ACHN (cell line): ENCODE measurements at places on chromosomes 1 and 21.
A peak's percentile ranks its signal among the peaks of the same experiment; 100 is the strongest.

GRCh38 chr1:9809100-9809510 lies 14.7 kb downstream of the CLSTN1 start:
- DNase-seq: peak; percentile 38

DNA sequence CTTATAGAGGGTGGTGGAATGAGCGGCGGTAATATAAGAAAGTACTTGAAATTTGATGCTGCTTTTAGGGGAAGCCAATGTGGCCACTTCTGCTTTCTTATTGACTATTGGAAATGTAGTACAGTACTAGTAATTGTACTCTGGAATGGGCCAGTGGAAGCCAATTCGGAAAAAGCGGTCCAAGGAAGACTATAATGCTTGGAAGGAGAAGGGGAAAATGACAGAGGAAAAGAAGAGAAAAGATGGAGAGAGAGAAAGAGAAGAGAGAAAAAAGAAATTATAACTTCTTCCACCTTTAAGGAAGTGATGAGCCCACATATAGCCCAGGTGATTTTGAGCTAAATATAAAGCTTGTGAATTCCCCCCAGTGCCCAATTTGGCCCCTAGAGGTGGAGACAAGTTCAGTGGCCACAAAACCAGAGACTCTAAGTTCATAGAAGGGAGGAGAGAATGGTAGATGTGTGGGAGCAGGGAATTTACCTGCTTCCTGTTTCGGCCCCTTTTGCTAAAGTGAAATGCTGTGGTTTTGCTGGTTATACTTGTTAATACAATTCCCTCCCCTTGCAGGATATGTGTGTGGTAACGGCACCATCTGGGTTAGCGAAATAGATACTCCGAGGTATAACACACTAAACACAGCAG lies 35.7 kb upstream of the DUSP10 start:
- DNase-seq: no peak

GRCh38 chr1:236754525-236755210 lies 40.4 kb upstream of the MTR start:
- no peak for DNase-seq

GRCh38 chr1:167695147-167695546 lies 26.6 kb upstream of the MPZL1 start:
- DNase-seq: no peak

DNA sequence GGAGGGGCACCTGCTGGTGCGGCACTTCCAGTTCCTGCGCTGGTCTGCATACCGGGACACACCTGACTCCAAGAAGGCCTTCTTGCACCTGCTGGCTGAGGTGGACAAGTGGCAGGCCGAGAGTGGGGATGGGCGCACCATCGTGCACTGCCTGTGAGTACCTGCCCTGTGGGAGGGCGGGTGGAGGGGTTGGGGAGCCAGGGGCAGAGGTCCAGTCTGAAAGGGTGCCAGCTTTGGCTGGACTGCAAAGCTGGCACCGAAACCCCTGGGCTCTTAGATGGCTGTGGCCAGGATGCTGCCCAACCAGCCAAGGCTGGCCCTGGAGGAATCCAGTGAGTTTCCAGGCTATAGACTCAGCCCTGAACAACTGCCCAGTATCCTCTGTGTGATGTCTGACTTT lies 87.3 kb downstream of the PTPRU start:
- DNase-seq: no peak

GRCh38 chr1:174157157-174157806 lies 2.0 kb upstream of the RABGAP1L start:
- no peak for DNase-seq

DNA sequence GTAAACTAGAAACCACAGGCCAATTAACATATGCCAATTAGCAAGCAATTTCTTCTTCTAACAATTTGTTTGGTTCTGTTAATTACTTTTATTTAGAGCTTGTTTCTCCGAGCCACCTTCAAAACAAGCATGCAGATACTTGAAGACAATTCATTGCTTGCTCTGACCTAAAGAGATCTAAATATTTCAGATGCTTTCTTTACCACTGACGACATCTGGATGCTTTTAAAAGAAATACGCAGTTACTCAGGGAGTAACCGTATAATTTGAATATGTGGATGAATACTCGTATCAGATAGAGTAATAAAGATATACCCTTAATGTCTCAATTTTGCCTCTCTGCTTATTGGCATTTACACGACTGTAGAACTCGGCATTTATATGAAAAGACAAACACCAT lies 390.0 kb downstream of the DISC1 start:
- no peak for DNase-seq

DNA sequence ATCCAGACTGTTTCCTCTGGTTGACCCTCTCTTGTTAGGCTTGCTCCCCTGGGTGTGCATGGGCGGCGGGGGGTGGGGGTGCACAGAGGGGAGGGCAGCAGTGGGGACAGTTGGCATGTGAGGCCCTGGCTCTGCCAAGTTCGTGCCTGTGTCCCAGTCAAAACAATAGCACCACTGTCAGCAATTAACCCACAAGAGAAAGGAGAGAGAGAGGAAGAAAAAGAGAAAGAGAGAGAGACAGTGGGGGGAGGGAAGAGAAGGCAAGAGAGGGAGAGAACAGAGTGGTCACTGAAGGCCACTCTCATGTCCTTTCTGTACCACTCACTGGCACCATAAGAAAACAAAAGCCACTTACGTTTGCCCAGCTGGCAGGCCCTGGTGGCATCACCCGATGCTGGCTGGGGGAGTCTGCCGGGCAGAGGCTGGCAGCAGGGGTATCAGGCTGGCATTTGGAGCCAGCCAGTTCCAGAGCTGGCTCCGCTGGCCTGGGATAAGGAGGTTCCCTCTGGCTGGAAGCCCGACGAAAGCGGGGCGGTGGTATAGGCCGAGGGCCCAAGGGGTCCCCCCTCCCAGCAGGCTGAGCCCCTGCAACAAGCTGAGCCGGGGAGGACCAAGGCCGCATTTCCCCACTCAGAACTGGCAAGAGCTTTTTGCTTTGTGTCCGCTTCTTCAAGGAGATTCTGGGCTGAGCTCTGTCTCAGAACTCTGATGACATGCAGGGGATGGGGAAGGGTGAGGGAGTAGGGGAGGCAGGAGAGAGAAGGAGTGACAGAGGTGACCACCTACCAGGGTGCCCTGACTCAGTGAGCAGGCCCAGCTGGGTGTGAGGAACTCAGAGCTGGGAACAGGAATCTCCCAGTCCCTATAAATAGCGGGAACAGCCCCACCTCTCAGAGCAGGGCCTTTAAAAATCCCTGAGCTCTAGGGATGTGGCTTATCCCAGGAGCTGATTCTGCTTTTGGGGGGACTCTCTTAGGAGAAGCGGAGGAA lies 27.9 kb downstream of the PIK3C2B start:
- DNase-seq: no peak

DNA sequence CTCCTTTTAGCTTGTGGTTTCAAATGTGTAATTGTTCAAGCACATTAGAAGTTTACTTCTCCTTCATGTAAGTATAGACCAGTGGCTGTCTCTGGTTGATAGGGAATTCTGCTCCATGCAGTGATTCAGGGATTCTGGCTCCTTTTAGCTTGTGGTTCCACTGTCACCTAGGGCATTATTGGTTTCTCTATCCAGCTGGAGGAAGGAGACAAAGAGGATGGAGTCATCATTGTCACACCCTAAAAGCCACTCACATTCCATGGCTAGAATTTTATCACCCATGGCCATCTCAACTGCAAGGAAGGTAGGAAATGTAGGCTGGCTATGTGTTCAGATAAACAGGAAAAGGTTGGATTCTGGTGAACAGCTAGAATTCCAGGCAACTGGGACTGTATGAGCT lies 131.2 kb downstream of the URB2 start:
- no peak for DNase-seq

GRCh38 chr21:24025101-24025500 lies 1582.2 kb downstream of the MRPL39 start:
- DNase-seq: no peak

DNA sequence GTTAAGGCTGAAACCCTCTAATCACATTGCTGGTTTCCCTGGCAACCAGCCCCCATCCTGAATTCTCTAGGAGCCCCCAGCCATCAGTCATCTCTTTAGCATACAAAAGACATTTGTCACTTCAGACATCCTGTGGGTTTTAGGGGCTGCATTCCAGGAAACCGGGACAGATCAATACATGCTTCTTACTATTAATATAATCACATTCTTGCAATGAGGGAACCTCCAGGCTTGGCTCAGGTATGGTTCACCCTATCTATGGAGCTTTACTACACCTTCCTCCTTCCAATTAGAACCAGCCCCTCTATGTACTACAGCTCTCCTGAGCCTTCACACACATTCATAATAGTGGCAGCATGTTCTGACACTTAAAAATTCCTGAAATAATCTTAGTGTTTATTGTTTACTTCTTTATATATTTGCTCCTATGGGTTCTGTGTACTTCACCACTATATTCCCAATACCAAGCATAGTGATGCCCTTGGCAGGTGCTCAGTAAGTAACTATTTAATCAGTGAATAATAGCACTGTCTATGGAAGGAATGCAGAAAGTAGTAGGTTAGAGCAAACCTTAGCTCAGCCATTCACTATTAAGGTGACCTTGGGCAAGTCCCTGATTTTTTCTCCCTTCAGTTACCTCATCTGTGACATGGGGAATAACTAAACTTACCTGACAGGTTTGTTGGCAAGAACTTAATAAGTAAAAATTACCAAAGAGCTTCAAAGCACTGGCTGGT lies 59.6 kb downstream of the ZNF678 start:
- no peak for DNase-seq

GRCh38 chr1:216325946-216326345 lies 97.3 kb downstream of the USH2A start:
- DNase-seq: no peak

DNA sequence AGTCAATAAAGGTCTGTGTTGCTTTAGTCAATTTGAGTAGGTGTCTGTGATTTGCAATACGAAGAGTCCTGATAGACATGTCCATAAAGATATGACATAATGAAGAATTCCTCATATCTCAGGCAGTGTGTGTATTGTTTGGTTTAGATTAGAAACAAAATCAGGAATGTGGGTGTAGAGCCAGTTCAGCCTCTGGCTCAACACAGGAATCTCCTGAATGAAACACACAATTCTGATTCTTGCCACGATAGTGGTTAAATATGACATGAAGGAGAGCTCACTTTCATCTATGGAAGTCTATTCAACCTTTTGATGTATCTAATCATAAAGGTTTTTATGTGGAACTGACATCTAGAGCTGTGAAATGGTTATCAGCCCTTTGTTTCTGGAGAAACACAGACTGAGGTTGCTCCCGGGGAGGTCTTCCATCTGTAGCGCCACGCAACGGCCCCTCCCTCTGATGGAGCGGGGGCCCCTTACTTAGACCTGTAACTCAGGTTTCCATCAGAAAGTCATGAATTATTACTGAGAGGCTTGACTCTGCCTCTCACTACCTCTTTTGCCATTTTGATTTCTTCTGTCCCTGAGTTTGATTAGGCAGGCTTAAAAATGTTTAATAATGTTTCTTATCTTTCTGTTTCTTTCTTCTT lies 19.5 kb downstream of the TSPAN2 start:
- no peak for DNase-seq

- no peak for DNase-seq
Measured at GRCh38 chr1:197982256-197982655, 65.1 kb downstream of the LHX9 start.

GRCh38 chr1:11645670-11646265 lies 8.5 kb downstream of the FBXO2 start:
- peak; percentile 71 for DNase-seq

- no peak for DNase-seq
Measured at GRCh38 chr1:114729782-114730181, 13.2 kb upstream of the NRAS start.

DNA sequence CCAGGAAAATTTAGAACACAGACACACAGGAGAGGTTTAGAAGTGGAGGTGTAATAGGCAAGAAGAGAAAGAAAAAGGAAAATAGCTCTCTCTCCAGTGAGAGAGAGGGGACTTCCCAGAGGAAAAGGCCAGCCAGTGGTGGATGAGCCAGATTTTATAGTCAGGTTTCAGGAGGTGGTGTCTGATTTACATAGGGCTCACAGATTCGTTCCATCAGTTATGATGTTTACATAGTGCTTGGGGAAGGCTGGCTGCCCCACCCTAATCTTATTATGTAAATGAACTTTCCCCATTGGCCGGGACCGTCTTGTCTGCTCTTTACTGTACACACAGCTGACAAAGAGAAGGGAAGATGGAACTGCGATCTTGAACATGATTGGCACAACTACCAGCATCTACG lies 797.3 kb downstream of the PLA2G4A start:
- no peak for DNase-seq

DNA sequence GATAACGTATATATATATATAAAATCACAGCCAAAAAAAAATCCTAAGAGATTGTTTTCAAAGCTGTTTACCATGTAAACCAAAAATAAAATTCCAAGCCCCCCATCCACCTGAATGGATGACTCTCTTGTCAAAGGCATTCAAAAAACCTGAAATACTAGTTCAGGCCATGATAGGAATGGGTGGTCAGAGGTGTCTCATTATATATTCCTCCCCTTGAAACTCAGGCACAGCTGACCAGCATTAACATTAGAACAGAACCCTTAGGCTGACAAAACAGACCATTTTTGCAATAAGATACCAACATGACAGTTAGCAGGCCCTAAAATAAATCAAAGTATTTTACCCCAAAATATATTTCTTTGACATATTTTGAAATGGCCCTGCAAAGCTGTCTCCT lies 122.5 kb downstream of the DNM3 start:
- no peak for DNase-seq

DNA sequence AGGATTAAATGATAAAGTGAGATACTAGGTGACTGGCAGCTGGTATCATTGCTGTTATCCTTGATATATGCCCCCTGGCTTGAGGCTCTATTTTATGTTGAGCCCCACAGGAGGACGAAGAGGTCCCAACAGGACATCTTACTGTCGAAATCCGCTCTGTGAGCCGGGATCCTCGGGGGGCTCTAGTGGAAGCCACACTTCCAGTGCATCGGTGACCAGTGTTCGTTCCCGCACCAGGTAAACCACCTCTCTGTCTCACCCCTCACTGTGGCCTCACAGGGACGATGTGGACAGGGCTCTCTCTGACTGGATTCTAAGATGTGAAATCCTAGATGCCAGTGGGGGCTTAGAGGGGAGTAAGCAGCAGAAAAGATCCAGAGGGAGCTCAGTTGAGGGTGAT lies 2.1 kb downstream of the TMEM39B start:
- DNase-seq: no peak

DNA sequence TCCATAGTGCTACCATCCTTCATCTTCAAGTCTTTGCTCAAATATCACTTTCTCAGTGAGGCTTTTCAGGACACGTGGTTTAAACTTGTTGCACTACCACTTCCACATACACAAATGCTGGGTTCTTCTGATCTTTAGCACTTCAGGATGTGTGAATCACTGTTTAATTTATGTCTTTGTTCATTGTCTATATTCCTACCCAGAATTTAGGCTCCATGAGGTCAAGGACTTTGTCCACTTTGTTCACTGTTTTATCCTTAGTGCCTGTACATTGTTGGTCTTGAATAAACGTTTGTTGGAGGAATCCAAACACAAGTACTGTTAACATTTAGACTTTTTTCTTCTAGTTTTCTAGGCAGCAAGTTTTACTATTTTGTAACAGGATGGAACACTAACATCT lies 42.6 kb upstream of the RALGPS2 start:
- DNase-seq: no peak
